Jurkat, Clone E6-1 (cell line): ENCODE measurements at places on chromosomes 16 and 17.

DNA sequence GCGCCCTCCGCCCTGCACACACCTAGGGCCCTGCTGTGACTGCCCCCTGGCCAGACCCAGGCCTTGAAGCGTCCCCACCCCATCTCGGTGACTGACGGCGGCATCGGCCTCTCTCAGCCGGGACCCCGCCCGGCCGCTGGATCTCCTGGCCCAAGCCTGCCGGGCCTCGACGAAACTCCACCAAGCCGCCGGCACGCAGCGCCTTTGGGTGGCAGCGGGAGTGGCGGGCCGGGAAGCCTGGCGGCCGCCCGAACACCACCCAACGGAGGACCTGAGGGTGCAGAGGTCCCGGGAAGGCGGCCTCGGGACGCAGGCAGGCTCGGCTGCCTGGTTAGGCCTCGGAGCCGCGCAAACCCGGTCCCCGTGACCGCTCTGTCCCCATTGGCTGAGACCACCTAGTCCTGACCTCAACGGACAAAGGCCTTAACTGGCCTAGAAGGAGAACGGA lies 12.0 kb upstream of the TMEM97 start:
- DNase-seq: no peak

DNA sequence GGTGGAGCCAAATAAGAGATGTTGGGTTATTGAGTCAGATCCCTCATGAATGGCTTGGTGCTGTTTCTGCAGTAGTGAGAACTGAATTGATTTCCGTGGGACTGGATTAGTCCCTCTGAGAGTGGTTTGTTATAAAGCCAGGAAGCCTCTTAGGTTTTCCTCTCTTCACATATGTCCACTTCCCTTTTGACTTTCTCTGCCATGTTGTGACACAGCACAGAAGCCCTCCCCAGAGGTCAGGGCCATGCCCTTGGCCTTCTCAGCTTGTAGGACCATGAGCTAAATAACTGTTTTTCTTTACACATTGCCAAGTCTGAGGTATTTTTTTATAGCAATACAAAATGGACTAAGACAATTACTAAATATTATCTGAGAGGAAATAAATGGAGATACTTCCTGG lies 10.3 kb upstream of the HAPSTR1 start:
- DNase-seq: no peak

- DNase-seq: no peak
These were observed 4.2 kb downstream of the CDR2 start for GRCh38 chr16:22370038-22370820.

DNA sequence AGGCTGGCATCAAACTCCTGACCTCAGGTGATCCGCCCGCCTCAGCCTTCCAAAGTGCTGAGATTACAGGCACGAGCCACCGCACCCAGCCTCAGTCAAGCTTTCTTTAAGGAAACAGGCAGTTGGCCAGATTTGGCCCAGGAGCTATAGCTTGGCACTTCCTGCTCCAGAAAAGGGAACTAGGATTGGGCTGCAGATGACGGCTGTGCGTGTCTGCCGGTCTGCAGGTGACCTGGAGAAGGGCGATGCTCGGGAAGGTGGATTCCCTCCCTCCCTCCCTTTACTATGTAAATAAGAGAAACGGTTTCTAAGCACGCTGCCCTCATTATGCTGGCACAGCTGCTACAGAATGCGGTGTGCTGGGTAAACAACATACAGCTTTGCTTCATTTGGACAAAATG lies 215.9 kb downstream of the RPTOR start:
- DNase-seq: peak; percentile 77

DNA sequence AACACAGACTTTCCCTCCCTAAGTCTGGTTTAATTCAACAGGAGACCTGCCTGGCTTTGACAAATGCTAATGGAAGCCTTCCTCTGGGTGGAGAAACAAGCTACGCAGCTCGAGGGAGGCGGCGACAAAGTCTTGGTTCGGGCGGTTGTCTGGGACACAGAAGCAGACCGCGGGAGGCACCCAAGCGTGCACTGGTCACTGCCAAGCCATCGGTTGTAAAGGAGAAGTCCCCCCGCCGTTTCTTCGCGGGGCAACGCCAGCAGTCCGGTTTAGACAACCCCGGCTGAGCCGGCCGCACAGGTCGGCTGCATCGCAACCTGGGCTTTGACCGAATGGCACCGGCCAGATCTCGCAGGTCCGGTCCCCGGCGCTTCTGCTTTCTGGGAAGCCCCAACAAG lies 586 bp downstream of the GLYR1 start:
- DNase-seq: no peak

DNA sequence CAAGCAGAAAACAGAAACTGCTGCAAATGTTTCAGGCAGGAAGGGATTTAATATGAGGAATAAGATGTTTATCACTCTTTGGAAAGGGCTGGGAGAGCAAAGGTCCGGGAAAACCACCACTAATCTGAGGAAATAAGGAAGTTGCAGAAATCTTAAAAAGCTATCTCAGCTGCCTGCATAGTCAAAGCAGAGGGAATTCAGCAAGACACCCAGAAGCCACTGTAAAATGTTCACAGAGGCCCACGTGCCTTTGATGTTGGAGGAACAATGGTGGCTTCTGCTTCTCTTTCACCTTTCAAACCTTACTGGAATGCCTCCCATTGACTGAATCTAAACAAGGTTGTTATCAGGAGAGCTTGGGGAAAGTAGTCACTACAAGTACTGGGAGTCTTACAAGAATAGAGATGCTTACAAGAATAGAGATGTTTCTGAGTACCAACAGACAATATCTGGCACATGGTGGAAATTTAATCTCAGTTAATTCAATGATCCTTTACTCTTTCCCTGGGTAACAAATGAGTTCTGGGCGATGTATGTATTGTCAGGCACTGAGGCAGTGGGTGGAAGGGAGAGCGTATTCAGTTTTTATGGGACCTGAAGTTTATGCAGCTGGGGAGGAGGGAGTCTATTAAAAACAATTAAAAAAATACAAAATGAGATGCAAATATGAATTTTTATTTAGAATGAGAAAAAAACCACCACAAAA lies 56.1 kb upstream of the MED13 start:
- no peak for DNase-seq

DNA sequence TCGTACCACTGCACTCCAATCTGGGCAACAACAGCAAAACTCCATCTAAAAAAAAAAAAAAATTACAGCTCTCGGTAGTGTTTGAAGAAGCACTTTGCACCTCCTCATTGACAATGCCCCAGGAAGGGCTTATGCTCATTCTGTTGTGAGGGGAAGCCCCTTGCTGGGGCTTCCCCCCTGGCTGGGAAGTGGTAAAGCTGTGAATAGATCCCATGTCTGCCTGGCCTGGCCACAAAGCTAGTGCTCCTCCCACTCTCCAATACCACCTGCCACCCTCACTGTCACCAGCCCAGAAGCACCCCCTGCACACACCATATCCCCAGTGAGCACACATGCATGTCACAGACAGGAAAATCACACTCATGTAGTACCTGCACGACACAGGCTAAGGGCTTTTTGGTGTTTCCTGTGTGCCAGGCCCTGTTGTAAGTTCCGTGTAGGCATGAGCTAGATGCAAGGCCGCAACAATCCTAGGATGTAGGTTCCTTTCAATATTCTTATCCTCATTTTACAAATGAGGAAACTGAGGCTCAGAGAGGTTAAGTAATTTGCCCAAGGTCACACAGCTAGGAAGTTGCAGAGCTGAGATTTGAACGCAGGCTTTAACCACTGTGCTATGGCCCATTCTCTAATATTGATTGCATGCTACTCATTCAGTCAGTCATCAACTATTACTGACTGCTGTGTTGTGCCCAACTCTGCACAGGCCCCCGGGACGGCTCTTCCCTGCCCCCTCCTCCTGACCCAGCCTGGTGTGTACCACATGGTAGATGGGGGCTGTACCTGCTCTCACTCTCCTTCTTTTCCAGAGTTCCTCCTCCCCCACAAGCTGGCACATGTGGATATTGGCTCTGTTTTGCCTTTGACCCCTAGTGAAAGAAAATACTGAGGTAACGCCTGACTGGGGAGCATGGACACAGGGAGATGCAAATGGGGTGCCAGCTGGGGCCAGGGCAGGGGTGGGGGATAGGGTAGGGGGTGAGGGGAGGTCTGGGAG lies 11.9 kb upstream of the COL1A1 start:
- DNase-seq: peak; percentile 79

GRCh38 chr17:38328620-38329019 lies 15.1 kb downstream of the GPR179 start:
- no peak for DNase-seq

DNA sequence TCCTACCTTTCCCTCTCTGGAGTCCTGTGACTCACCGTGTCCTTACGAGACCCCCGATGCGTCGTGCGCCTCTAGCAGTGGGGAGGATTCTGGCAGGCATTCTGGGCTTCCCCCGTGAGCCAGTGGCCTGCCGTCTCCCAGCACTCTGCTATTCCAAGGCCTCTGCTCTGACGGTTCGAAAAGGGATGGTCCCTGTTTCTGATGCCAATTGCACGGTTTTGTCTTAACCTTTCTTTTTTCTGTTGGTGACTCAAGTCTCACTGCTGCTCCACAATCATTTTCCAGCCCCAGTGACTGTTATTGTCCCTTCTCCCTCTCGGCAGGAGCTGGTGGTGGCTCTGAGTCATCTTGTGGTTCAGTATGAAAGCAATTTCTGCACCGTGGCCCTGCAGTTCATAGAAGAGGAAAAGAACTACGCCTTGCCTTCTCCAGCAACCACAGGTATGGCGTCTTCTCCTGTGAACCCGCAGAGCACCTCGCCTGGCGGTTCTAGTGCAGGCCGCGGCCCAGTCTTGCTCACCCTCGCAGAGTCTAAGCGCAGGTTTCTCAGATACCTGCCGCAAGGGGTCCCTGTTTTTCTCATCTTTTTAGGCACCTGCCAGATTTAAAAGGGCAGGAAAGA lies 100.1 kb upstream of the CHMP6 start:
- peak; percentile 88 for DNase-seq

GRCh38 chr16:11742536-11743307 lies at the start of gene TXNDC11:
Gene TXNDC11, minus strand, starts transcription at chr16:11742857. Its CDS starts 127 bp downstream, at chr16:11742730.
- peak; percentile 94 for DNase-seq

GRCh38 chr17:64494121-64494520 lies 2.7 kb downstream of the POLG2 start:
- no peak for DNase-seq

- no peak for DNase-seq
These were observed 92.6 kb downstream of the CLEC16A start for GRCh38 chr16:11036868-11037410.

- no peak for DNase-seq
These were observed 149.3 kb downstream of the SDK2 start for GRCh38 chr17:73494950-73495349.

DNA sequence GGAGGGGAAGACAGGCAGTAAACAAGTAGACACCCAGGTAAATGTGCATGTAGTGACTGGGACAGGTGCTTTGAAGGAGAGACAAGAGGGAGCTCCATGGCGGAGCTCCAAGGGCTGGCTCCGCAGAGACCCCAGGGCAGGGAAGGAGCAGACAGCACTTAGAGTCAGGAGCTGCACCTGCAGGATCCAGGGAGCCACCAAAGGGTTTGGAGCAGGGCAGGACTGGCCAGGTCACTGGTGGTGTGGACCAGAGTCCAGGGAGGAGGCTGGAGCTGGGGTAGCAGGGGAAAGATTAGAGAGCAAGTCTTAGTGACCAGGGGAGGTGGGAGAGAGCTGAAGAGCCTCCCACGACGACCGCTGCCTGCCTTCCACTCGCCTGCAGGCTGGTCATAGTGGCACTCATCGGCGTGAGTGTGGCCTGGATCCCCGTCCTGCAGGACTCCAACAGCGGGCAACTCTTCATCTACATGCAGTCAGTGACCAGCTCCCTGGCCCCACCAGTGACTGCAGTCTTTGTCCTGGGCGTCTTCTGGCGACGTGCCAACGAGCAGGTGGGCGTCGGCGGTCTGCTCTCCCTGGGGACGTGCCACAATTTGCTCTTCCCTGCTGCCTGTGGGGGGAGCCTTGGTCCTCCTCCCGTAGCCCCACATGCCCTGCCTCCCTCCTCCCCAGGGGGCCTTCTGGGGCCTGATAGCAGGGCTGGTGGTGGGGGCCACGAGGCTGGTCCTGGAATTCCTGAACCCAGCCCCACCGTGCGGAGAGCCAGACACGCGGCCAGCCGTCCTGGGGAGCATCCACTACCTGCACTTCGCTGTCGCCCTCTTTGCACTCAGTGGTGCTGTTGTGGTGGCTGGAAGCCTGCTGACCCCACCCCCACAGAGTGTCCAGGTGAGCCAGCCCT lies 14.7 kb upstream of the FAM83G start:
- DNase-seq: no peak

GRCh38 chr17:66371561-66371960 lies 69.1 kb downstream of the PRKCA start:
- DNase-seq: no peak

DNA sequence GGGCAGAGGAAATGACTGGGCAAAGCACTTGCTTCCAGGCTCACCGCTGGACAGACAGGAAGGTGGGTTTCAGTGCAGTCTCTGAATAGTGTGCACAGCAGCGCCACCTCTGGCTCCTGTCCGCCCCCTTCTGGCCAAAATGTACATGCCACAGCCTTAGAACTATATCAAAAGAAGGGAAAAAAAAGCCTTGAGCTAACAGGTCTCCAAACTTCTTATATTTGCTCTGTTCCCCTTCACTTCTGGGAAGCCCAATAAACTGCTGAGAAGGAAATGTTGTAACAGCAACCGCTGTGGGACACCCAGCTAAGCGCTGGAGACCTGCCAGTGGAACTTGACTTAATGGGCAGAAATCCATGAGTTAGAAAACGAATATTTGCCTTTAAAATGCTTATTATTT lies 17.5 kb downstream of the COG7 start:
- peak; percentile 61 for DNase-seq

GRCh38 chr16:12211870-12212690 lies 235.5 kb downstream of the SNX29 start:
- no peak for DNase-seq

DNA sequence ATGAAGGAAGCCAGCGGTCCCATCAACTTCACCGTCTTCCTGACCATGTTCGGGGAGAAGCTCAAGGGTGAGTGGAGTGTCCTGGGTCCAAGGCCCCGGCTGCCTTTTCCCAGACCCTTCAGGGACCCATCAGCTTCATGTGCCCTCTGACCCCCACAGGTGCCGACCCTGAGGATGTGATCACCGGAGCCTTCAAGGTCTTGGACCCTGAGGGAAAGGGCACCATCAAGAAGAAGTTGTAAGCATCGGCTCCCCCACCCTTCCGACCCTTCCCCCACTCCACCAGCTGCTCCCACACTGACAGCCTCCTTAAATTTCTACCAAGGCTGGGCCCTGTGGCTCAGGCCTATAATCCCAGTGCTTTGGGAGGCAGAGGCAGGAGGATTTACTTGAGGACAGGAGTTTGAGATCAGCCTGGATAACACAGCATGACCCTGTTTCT lies 1.9 kb downstream of the MYL11 start:
- DNase-seq: no peak

DNA sequence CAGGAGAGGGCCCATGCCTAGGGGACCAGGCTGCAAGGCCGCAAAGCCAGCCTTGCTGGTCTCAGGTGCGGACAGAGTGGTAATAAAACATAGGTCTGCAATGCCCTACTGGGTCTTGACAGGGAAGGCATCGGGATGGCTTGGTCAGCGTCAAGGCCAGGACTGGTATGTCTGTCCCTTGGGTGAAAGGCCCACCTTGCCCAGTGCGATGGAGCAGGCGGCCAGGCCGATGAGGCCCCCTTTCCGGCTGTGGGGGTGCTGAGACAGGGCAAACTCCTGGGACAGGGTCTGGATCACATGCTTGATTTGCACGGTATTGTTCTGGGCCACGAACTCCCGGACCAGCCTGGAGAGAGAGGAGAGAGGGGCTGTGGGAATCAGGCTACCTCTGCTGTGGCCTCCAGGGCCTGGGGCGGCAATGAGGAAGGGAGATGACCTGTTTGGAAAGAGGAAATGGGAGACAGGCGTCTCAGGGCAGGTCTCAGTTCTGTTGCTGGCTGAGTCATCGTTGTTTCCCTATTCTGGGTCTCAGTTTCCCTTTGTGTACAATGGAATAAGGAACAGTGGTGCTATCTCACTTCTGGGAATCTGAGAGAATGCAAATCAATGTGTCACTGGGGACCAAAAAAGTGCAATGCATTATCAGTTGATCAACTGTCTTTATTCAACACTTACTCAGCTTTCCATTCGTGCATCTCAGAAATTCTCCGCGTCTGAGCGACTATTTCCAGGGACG lies 14.8 kb downstream of the VAC14 start:
- no peak for DNase-seq
